ENCODE measurements at places on chromosomes 6 and 20.
A peak's percentile ranks its signal among the peaks of the same experiment; 100 is the strongest.

GRCh38 chr20:34010405-34010931 lies 16.8 kb downstream of the RALY start:
- no peak for DNase-seq

DNA sequence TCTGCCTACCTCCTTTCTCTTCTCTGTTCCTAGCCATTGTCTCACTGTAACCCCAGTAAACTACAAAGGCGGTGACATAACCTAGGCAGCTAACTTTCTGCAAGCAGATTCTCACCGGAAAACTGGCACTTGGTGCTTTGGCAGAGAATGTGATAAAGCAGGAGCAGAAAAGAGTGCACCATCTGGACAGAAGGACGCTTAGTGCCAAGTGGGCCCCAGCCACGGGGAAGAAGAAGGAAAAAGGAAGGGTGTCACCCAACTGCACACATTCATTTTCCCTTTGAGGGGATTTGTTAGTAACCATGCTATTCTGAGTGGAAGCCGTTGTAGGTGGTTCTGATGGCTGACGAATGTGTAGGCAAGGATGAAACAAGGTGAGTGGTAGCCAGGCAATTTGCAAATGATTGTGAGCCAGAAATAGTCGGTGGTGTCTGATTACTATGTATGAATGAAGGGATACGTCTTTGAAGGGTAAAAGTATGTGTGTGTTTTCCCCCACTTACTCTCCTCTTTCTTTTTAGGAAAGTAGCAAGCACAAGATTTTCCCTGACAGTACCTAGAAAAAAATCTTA lies 148.3 kb upstream of the STXBP5 start:
- no peak for DNase-seq

DNA sequence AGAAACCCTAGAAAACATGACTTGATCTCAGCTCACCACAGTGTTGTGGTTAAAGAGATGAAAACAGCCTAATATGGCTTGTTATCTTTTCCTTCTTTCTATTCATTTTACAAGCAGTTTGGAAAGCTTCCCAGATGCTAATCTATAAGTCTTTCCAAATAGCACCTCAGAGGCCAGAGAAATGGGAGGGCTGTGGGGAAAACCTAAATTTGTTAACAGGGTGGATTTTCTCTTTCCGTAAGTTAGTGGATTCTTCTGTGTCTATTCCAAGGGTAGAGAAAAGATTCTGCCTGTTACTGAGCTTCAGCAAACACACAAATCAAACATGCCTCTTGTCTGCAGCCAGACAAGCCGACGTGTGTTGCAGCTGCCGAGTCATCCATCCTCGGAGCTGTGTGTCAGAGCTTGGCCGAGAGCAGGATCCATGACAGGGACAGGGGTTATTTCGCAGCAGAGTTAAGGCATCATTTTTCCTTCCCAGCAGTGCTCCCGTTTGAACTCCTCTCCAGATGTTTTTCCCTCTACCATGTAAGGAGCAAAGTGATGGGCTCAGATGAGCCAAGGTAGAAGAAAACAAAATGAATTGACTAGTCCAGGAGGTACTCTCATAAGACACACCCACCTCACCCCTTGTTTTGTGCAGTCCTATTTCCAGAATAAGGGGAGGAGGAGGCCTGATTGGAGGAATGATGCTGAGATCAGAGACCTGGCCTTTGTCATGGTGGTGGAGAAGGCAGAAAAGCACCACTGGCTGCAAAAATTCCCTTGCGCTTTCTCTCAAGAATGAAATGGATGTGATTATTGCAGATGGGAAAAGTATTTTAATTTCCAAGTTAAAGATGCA lies 560.0 kb downstream of the C6orf118 start:
- no peak for DNase-seq

GRCh38 chr6:7107578-7108195 lies at the start of gene RREB1:
Gene RREB1 (plus strand): TSS chr6:7107961. CDS start chr6:7181912, 73,951 bp downstream.
- DNase-seq: peak; percentile 51

DNA sequence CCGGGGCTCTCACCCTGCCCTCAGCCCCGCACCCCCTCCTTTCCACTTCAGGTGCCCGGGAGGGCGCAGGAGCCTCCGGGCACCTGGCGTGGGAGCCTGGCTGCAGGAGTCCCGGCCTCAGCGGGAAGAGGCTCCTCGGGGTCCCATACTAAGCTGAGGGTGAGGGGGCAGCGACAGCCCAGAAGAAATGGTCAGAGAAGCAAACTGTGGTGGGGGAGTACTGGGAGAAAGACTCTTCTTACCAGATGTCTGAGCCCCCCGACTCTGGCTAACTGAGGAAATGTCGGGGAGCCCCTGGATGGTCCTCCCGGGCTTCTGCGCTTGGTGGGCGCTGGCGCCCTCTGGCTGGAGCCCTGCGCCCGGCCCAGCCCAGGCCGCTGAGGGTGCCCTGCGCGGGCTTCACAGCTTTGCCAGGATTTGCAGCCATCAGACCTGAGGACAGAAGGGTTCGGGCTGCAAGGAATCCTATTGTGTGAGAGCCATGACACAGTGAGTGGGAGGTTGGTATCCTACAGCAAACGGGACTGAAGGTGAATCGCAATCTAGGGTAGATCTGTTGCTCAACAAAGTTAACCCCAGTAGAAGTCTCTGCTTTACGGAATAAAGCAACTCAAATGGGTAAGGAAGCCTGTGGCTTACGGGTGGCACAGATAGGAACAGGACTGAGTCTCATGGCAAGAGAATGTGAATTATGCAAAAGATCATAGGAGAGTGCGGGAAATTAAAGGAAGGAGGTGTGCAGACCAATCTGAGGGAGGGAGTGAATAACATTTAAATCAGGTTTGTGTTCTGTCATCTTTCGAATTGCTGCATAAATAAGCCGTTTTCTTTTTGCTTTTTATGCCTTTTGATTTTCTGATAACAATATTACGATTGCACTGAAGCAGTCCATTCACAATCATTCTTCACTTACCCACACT lies 639 bp upstream of the RCAN2 start:
- no peak for DNase-seq

- DNase-seq: no peak
Observed at GRCh38 chr6:29762051-29762450, 38.8 kb downstream of the HLA-F start.

GRCh38 chr6:53664623-53665022 lies 933 bp downstream of the KLHL31 start:
- DNase-seq: no peak

GRCh38 chr6:32149932-32150870 lies 1.5 kb downstream of the PRRT1 start:
- no peak for DNase-seq

DNA sequence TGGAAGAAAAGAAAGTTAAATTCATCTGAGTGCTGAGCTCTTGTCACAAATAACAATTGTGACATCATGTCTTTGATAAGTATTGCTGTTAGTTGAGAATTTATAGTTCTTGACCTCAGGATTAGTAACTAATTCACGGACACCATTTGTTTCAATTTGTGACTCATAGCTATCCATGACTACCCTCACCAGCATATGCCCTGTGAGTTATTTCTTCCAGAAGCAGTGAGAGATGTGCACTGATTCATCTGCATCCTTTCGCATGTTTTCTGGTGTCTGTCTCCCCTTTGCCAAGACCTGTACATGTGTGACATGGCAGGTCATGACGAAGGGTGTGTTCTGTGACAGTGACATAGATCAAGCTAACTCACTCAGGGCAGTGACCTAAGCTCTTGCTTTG lies 86.9 kb downstream of the SOBP start:
- peak; percentile 71 for DNase-seq

DNA sequence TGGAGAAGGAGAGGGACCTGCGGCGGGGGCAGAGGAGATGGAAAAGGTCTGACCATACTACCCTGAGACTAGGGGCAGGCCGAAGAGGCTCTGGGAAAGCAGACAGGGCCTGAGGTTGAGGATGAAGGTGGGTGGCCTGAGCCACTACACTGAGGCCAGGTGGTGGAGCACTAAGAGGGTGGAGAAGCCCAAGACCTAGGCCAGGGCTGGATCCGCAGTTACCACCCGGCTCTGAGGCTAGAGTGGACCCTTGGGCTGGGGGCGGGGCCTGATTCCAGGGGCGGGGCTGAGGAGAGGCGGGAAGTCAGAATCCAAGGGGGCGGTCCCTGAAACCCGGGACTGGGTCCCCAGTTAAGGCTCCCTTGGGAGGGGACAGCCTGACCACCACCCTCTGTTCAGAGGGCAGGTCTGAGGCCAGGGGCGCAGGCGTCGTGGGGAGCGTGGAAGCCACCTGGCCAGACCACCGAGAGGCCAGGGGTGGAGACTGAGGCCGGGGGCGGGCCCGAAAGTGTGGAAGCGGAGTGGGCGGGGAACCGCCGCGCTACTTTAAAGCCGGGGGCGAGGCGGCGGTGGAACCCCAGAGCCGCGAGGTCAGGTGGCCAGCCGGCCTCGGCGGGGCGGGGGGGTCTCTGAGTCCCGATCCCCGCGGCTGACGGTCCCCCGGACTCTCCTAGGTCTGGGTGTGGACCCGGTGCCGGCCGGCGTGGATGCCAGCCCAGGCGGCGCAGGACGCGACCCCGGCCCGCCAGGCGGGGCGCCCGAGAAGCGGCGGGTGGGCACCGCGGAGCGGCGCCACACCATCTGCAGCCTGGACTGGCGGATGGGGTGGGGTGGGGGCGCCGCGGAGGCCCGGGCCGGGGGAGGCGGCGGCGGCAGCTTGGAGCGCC lies 8.3 kb downstream of the CCM2L start:
- DNase-seq: no peak

GRCh38 chr6:6406715-6407070 lies 86.2 kb upstream of the F13A1 start:
- no peak for DNase-seq

DNA sequence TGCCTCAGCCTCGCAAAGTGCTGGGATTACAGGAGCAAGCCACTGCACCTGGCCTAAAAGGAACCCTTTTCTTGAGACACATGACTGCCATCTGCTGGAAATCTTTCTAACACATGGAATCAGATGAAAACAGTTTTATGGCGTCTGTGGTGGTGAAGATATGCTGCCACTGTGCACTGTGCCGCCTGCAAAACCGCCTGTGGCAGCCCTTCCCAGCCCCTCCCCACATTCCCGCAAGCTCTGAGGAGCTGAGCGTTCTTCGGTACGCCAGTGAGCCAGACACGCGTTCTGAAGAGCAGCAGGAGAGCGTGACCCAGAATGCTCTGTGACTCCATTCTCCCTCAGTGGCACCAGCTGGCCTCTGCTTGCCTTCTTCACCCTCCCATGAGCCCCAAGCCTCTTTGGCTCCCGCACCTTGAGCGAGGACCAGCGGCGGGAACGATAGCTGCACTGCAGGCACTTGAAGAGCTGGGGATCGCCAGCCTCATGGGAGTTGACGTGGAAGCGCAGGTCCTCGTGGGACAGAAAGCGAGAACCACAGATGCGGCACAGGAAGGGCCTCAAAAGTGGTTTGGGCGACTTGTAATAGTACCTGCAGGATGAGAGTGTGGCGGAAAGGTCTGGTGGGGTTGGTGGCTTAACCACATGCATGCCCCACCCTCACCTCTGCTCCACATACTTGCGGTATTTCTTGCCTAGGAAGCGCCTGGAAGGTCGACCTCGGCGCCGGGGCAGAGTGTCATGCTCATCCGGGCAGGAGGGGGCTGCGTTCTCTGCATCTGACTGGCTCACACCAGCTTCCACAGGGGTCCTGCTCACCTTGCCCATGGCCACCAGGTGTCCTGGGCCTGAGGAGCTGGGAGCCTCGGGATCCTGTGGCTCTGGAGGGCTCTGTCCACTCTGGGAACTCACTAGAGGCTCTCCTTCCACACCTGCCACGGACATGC lies 8.7 kb downstream of the ZNF335 start:
- DNase-seq: peak; percentile 44

- no peak for DNase-seq
Observed at GRCh38 chr6:89100114-89100513, 17.8 kb downstream of the SRSF12 start.

DNA sequence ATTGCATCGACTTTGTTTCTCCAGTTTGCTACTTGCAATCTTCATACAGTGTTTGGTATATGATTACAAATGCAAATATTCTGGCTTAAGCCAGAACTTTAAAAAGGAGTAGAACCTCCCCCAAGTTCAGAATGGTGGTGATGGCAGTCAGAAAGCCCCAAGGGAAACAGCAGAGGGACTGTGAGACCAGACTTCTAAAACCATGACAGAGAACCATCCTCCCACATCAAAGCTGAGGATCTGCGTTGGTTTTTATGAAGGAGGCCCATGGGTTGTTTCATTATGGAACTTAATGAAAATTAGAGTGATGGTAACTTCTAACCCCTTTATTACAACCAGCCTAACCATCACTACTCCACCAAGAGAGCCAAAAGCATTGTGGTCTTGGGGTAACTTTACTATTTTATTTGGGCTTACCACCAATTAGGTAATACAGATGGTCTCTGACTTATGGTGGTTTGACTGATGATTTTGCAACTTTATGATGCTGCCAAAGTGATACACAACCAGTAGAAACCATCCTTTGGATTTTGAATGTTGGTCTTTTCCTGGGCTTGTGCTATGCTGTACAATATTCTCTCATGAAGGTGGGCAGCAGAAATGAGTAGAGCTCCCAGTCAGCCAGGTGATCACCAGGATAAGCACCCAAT lies 10.9 kb upstream of the MRS2 start:
- DNase-seq: no peak

- peak; percentile 83 for DNase-seq
Observed at GRCh38 chr20:47360297-47361056, 4.0 kb upstream of the ZMYND8 start.

DNA sequence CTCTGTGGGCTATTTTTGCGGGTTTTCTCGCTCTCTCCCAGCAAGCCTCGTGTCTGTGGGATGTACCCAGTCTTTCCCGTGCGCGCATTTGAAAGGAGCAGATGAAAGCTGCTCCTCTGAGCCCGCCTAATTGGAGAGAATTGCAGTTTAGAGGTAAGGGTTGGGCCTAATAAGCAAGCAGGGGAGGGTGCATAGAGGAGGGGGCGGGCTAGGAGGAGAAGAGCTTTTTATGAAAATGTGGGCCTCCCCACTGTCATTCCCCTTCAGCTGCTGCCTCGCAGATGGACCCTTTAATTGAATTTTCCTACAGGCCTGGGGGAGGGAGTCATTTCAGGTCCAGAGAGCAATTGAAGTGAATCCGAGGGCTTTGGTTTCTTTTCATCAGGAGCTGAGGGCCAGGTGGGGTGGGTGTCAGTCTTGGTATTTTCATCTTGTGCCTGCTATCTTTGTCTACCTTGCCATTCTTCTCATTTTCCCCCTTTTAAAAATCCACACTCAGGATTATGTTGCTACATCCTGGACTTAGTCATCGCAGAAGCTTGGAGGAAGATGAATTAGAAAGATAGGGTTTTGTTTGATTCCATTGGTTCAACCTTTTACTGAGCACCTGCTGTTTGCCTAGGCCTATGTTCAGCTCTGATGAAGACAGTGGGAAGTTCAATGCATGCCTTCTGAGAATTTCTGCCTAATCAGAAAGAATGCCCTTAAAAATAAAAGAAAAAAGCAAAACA lies 423.4 kb downstream of the CD83 start:
- no peak for DNase-seq

DNA sequence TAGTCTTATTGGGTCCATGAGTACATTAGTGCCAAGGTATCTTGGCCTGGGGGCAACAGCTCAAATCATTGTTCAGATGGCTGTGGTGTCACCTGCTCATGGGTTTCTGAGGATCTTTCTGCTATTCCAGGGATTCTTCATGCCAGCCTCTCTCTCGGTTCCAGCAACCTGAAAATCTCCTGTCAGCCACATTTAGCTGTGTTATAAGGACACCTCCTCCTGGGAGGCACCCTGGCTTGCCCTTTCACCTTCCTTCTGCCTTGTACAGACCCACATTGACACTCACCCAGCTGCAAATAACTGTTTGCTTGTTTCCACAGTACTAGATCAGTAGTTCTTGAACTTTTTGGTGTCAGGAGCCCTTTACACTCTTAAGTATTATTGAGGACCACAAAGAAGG lies 159.9 kb downstream of the GRM4 start:
- no peak for DNase-seq

Data from HFFc6 (cell line).